Thoracic aorta (tissue), 2 donors: ENCODE measurements at places on chromosomes 11 and 22. TPM values are rescaled to one million over a fixed set of nuclear protein-coding genes. Genes with fewer than 3 reads are reported as not detected.

GLYAT gene
- not detected for total RNA-seq

BAIAP2L2 gene
- 2.5 TPM for total RNA-seq

CDC45 gene
- 0.99 TPM for total RNA-seq

XBP1 gene
- 176 TPM for total RNA-seq

MS4A6A gene
- 111 TPM for total RNA-seq

SSTR3 gene
- total RNA-seq, result not detected

GRCh38 chr11:112355726-112356125 is 95.1 kb upstream of the PLET1 start:
- DNase-seq, result no peak
- no peak overlapping the region for H3K4me3 ChIP-seq
- no peaks in the 10 kb centered on the region for H3K4me1 ChIP-seq
- no peaks in the 10 kb centered on the region for H3K36me3 ChIP-seq

DNA sequence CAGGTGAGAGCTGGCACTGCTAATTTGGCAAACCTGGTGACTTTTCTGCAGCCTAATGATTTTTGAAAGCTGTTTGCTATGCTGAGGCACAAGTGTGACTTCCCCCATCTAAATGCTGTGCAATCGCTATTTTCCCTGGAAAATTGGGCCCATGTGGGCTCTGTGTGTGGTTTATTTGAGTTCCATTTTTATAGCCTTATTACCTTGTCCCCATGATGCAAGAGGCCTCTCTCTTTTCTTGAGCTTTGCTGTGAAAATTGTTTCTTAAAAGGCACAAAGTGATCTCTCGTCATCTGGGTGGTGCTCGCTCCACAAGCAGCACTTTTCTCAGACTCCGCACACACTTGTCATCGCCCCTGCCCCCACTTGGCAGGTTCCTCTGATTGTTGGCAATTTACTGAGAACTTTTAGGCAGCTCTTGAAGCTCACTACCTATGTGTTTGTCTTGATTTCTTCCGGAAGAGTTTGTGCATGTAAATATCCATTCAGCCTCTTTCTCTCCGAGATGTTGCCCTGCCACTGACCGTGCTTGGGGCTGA is 24.9 kb downstream of the BMAL1 start:
- H3K4me1 ChIP-seq, result peaks cover 5% of the 10 kb centered on the region
- no peak for DNase-seq
- H3K4me3 ChIP-seq, result no peak overlapping the region
- H3K27me3 ChIP-seq, result no peaks in the 10 kb centered on the region
- no peaks in the 10 kb centered on the region for H3K36me3 ChIP-seq

DNA sequence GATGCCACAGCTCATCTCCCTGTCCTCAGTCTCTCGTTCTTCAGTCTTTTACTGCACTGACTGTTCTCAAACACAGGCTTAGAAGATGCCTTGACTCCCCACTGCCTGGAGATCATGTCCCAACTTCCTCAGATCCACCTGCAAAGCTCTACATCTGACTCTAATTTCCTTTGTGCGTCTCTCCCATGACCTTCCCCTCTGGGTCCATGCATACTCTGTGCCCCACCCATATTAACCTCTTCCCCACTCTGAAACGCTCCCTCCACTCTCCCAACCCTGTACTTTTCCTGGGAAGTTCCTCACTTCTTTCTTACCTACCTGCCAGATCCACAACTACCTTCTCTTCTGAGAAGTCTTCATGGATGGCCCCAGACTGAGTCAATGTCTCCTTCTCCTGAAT is 16.6 kb downstream of the IRAG1 start:
- DNase-seq, result no peak
- no peaks in the 10 kb centered on the region for H3K27me3 ChIP-seq
- peaks cover 95% of the 10 kb centered on the region for H3K4me1 ChIP-seq
- peaks cover 2% of the 10 kb centered on the region for H3K36me3 ChIP-seq
- H3K27ac ChIP-seq, result peak overlapping the region; percentile 90

- H3K4me1 ChIP-seq, result no peaks in the 10 kb centered on the region
- H3K27me3 ChIP-seq, result no peaks in the 10 kb centered on the region
- no peak within 1 kb of the TSS for H3K27ac ChIP-seq
These were observed at the start of gene SYNGR1 for GRCh38 chr22:39349967-39350726. Gene SYNGR1, plus strand, starts transcription at chr22:39349991. Its CDS starts 20 bp downstream, at chr22:39350011.

GRCh38 chr11:63612181-63612580 is 2.1 kb downstream of the PLAAT3 start:
- peaks cover 50% of the 10 kb centered on the region for H3K4me1 ChIP-seq
- DNase-seq, result no peak
- no peaks in the 10 kb centered on the region for H3K36me3 ChIP-seq
- H3K4me3 ChIP-seq, result peak overlapping the region; percentile 3
- H3K27me3 ChIP-seq, result no peaks in the 10 kb centered on the region

GRCh38 chr22:22070371-22070824 is 87.8 kb upstream of the TOP3B start:
- no peak overlapping the region for H3K4me3 ChIP-seq
- no peaks in the 10 kb centered on the region for H3K4me1 ChIP-seq
- no peak overlapping the region for H3K27ac ChIP-seq
- no peaks in the 10 kb centered on the region for H3K27me3 ChIP-seq
- no peak for DNase-seq
